ENCODE measurements at places on chromosomes 13 and 19. TPM values are rescaled to one million over a fixed set of nuclear protein-coding genes. Genes with fewer than 3 reads are reported as not detected.

The APOC1 gene
- 3.0 TPM for total RNA-seq

The SBSN gene
- total RNA-seq, result 0.37 TPM

The TMEM238 gene
- total RNA-seq, result 2.3 TPM

The ICAM4 gene
- total RNA-seq, result not detected

The ERFL gene
- not detected for total RNA-seq

The SIGLEC11 gene
- total RNA-seq, result not detected

The OR10H1 gene
- total RNA-seq, result not detected

The ZNF723 gene
- not detected for total RNA-seq

The ZNF837 gene
- not detected for total RNA-seq

The FARP1 gene
- 71.2 TPM for total RNA-seq

The MCF2L gene
- 33.5 TPM for total RNA-seq

The LIM2 gene
- not detected for total RNA-seq

The DMKN gene
- total RNA-seq, result 31.7 TPM

Data from uterus (tissue), 4 donors.